Type B pancreatic cell (in vitro differentiated cells): ENCODE measurements at places on chromosomes 11 and 22. TPM values are rescaled to one million over a fixed set of nuclear protein-coding genes. Genes with fewer than 3 reads are reported as not detected.

Gene PTGDR2
- total RNA-seq, result 2.6 and 7.9 TPM in 2 replicates

GRCh38 chr22:37018086-37018814, 997 bp downstream of the TST start:
- H3K27ac ChIP-seq, result peak overlapping the region; percentile 72
- H3K36me3 ChIP-seq, result no peaks in the 10 kb centered on the region
- peaks cover 16% of the 10 kb centered on the region for H3K4me1 ChIP-seq
- H3K27me3 ChIP-seq, result no peaks in the 10 kb centered on the region

Gene KRTAP5-1
- total RNA-seq, result not detected in 2 replicates

DNA sequence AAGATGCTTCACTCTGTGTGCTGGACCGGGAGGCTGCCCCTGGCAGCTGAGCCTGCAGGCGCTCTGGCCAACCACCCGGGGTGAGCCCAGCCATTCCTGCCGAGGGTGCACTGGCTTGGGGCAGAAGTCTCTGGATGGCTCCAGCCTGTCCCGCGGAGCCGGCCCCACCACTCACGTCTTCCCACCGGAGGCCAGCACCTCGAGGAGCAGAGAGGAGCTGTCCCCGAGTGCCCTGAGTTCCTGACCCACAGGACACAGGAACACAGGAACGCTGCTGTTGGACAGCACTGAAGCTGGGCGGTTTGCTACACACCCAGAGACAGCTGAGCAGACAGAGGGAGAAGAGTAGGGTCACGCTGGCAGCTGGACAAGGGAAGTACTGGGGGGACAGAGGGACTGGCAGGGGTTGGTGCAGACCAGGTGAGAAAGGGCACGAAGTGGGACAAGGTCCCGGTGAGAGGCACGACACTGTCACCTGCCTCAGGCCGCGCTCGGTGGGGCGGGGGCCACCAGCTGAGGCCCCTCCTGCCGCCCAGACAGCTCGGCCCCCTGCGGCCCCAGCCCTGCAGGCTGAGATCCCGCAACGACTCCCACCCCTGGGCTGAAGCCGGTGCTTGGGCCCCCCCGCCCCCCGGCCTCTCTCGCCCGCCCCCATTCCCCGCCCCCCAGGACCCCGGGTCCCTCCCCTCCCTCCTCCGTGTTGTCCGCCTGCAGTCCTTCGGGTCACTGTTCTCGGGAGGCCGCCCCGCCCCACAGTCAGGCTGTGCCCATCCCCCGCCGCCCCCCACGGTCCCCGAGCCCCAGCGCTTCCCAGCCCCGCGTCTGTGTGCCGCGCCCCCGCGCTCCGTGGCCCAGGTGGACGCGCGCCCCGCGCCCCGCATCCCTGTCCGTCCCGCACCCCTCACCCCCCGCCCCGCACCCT, 624 bp upstream of the B4GALNT4 start:
- H3K4me1 ChIP-seq, result no peaks in the 10 kb centered on the region
- H3K27me3 ChIP-seq, result peaks cover 5% of the 10 kb centered on the region
- H3K36me3 ChIP-seq, result peaks cover 11% of the 10 kb centered on the region
- H3K27ac ChIP-seq, result peak overlapping the region; percentile 78
- peak; percentile 70 for DNase-seq

DNA sequence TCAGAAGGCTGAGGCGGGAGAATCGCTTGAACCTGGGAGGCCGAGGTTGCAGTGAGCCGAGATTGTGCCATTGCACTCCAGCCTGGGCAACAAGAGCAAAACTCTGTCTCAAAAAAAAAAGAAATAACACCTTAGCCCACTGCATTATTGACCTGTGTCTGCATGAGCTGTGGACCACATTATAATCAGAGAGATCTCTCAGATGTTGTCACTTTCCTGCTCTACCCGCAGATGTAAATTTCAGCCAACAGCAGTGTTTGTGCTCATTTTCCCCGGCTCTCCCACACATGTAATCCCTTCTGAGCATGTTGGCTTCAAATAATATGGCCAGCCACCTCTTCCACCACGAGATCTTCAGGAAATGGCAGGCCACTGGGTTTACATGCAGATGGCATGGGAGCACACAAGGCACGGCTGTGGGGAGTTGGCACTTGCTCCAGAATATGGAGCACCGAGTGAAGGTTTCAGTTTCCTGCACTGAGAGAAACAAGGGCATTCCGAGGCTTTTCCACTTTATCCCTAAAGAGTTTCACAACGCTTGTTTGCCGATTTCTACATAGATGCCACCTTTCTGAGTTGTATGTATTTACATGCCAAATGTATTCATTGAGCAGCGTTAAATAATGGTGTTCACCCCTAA, 19.7 kb downstream of the CDPF1 start:
- no peak for DNase-seq
- no peak overlapping the region for H3K27ac ChIP-seq
- peaks cover 5% of the 10 kb centered on the region for H3K36me3 ChIP-seq

DNA sequence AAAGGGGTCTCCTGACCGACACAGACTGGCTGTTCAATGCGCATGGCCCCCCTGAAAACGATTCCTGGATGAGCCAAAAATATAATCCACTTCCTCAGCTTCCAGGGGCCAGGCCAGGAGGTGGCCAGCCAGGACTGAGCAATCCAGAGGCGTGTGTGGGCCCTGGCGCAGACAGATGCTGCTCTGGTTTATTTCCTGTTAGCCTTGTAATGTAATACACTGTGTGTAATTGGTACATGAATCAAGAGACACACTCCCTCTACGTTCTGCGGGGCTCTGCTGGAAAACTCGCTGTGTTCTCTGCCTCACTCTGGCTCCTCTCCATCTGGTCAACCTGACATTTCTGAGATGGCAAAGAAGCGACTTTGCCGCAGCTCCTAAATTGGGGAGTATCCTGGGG, 26.3 kb upstream of the ISX start:
- peaks cover 11% of the 10 kb centered on the region for H3K4me1 ChIP-seq
- no peaks in the 10 kb centered on the region for H3K36me3 ChIP-seq
- no peak overlapping the region for H3K27ac ChIP-seq
- no peak for DNase-seq

DNA sequence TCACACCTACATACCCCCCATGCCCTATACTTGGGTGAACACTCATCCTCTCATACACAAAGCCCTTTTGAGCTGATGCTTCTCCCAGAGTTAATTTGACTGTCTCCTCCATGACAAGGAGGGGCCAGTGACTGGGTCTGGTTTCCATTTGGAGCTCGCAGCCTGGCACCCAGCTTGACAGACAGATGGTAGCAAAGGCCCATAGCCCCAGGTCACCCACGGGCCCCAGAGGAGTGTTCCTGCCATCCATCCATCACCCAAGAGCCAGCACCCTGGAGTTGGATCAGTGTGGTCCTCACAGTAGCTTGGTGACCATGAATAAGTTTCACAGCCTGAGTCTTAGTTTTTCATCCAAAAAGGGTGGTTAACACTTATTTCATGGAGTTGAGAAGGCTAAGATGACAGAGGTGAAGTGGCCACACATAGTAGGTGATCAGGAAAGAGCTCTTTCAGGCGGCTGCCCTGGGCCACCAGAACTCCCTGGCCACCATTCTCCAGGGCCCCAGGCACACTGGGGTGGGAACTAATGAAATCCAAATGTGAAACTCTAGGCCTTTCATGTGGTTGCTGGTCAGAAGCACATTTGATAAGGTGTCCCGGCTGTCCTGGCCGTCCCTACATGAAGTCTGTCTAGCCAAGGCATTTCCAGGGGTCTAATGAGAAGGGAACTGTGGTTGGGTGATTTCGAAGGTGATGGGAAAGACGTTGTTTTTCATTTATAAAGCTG, 42.4 kb downstream of the LIF start:
- no peak for DNase-seq
- H3K4me1 ChIP-seq, result peaks cover 42% of the 10 kb centered on the region
- no peak overlapping the region for H3K4me3 ChIP-seq
- peak overlapping the region; percentile 27 for H3K27ac ChIP-seq
- no peaks in the 10 kb centered on the region for H3K27me3 ChIP-seq

DNA sequence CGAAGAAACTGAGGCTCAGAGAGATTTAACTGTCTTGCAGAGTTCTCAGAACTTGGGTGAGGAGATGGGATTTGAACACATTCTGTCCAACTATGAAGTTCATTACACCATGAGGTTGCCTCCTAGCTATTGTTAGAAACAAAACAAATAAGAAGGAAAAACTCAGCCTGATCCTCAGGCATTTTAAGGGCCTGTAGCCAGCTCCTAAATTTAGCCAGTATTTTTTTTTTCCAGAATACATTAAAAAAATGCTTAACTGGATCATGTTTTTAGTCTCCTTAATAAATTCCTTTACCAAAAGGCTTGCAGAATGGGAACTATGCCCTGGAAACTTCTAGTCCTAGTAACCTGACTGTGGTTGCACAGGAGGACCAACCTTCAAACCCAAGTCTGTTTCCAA, 212.0 kb downstream of the CSNK2A3 start:
- H3K27me3 ChIP-seq, result no peaks in the 10 kb centered on the region
- H3K4me3 ChIP-seq, result no peak overlapping the region
- H3K4me1 ChIP-seq, result no peaks in the 10 kb centered on the region
- H3K36me3 ChIP-seq, result no peaks in the 10 kb centered on the region
- no peak for DNase-seq
- no peak overlapping the region for H3K27ac ChIP-seq

Gene OR2D2
- 0.27 TPM in 1 of 2 replicates, not detected in the other for total RNA-seq

Gene KCNK4
- total RNA-seq, result 0.19 TPM in 1 of 2 replicates, not detected in the other

DNA sequence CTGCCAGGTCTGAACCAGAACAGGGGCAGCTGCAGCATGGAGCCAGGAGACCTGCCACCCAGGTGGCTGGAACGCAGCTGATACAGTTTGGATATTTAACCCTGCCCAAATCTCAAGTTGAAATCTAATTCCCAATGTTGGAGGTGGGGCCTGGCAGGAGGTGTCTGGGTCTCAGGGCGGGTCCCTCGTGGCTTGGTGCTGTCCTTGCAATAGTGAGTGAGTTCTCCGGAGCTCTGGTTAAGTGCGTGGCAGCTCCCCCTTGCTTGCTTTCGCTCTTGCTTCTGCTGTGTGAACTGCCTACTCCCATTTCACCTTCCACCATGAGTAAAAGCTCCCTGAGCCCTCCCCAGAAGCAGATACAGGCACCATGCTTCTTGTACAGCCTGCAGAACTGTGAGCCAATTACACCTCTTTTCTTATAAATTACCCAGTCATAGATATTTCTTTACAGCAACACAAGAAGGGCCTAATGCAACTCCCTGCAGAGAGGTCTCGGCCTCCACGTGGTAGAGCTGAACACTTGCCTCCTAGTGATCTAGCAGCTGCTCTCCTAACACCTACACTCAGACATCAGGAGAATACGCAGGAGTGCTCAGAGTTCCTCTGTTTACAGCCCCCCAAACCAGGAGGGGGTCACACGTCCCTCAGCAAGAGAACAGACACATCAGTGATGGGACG, 203.7 kb downstream of the CTTN start:
- peaks cover 32% of the 10 kb centered on the region for H3K4me1 ChIP-seq
- no peak overlapping the region for H3K27ac ChIP-seq
- no peaks in the 10 kb centered on the region for H3K36me3 ChIP-seq

DNA sequence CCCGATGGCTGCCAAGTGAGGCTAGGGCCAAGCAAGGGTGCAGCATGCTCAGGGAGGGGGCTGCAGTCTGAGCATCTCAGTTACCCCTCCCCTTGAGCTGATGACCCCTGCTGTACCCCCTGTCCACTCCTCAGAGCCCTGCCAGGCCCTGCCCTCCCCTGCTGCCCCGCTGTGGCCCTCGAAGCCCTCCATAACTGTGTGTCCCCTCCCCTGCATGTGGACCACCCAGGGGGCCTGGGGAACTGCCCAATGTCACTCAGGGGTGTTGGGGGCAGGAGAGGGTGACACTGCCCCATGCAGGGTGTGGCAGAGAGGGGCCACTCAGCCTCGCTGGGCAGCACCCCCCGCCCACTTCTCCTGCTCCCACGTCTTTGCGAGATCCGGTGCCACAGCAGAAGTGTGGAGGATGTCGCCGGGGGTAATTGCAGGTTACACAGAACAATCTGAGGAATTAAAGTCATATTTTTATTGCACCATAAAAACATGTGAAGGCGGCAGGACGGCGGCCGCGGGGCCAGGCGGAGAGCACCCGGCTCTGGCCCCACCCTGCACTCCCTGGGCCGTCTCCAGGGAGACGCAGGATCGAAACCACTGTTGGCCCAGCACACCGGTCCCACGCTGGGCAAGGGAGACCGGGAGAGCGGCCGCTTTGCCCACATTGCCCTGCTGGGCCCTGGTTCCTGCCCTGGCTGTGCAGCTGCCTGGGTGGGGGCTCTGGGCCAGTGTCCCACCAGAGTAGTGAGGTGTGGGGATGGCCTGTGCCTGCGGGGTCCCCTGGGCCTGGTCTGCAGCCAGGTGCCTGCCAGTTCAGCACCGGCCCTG, 18.7 kb upstream of the GNB1L start:
- H3K4me1 ChIP-seq, result no peaks in the 10 kb centered on the region
- no peak overlapping the region for H3K27ac ChIP-seq
- H3K27me3 ChIP-seq, result no peaks in the 10 kb centered on the region
- peak; percentile 64 for DNase-seq
- no peaks in the 10 kb centered on the region for H3K36me3 ChIP-seq

- H3K27me3 ChIP-seq, result no peaks in the 10 kb centered on the region
- peaks cover 57% of the 10 kb centered on the region for H3K36me3 ChIP-seq
- DNase-seq, result no peak
- no peak overlapping the region for H3K27ac ChIP-seq
- H3K4me3 ChIP-seq, result no peak overlapping the region
These were observed 15.6 kb downstream of the TMEM123 start for GRCh38 chr11:102436976-102437375.
